ENCODE measurements at places on chromosomes 2 and 18. TPM values are rescaled to one million over a fixed set of nuclear protein-coding genes. Genes with fewer than 3 reads are reported as not detected.

- DNase-seq: no peak
- peaks cover 8% of the 10 kb centered on the region for H3K4me1 ChIP-seq
- peak overlapping the region; percentile 70 for H3K4me3 ChIP-seq
These were observed 745 bp downstream of the MSH2 start for GRCh38 chr2:47403609-47404193.

GRCh38 chr2:176763130-176763529, 449.5 kb upstream of the HNRNPA3 start:
- no peak overlapping the region for H3K27ac ChIP-seq
- DNase-seq: no peak
- no peaks in the 10 kb centered on the region for H3K27me3 ChIP-seq

DNA sequence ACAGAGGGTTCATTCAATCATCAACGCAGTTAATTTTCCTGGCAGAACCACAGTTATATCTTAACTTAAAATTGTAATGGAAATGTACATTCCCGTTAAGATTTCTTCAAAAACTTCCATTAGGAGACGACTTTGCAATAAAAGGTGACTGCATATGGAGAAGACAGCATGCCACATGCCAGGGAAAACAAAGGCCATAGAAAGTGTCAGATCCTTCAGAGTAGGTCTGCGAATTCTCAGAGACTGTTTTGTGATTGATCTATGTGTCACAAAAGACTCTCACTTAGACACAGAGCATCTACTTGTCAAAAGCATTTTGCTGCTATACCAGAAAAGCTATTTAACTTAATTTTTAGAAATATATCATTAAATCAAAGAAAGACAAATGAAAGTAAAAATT, 274.6 kb downstream of the DPP10 start:
- no peaks in the 10 kb centered on the region for H3K27me3 ChIP-seq
- no peak overlapping the region for H3K4me3 ChIP-seq
- H3K4me1 ChIP-seq: no peaks in the 10 kb centered on the region
- DNase-seq: no peak

Gene AMER3
- 1.1 TPM for total RNA-seq

- no peak overlapping the region for H3K4me3 ChIP-seq
- no peaks in the 10 kb centered on the region for H3K36me3 ChIP-seq
- H3K27me3 ChIP-seq: no peaks in the 10 kb centered on the region
- no peak for DNase-seq
- peaks cover 28% of the 10 kb centered on the region for H3K4me1 ChIP-seq
These were observed 68.1 kb downstream of the TMEM247 start for GRCh38 chr2:46547223-46548102.

GRCh38 chr2:241659150-241659739, 21.8 kb downstream of the ATG4B start:
- H3K36me3 ChIP-seq: no peaks in the 10 kb centered on the region
- no peaks in the 10 kb centered on the region for H3K27me3 ChIP-seq
- no peak overlapping the region for H3K4me3 ChIP-seq
- no peaks in the 10 kb centered on the region for H3K4me1 ChIP-seq

Measured in Peyer's patch (tissue), 4 donors.